Heart right ventricle (tissue), 16 donors: ENCODE measurements at places on chromosomes 13 and 19.

DNA sequence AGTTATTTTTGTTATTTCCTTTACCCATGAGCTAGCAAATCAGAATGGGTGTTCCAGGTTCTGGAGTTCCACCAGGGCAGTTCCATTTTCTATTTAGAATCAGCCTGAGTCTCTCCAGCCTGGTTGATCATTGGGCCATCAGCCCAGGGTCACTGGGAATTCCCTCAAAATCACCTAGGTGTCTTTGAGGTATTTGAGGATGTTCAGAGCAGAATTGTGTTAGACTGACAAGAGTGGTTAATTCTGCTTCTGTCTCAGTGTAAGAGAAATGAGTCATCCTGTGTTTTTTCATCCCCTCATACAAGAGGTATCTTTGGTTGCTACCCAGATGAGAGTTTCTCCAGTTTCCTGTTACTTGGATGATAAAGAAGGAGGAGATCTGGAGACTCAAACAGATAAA, 11.7 kb downstream of the ZNF66 start:
- DNase-seq, result no peak

DNA sequence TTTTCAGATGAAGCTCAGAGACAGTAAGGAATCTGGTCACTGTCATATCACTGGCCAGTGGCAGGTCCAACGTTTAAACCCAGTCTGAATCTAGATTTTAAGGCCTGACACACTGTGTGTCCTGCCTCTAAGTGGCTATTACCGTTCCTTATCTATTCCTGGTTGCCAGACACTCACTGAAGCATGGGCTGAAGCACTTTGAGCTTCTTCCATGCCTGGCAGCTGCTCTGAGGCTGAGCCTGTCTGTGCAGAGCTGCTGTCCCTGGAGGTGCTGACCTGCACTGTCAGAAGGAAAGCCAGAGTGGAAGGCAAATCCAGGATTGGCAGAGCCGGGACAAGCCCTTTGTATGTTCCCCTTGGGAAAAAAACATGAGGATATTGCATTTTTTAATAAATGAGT, 109.2 kb upstream of the SLC7A1 start:
- peak; percentile 25 for DNase-seq

DNA sequence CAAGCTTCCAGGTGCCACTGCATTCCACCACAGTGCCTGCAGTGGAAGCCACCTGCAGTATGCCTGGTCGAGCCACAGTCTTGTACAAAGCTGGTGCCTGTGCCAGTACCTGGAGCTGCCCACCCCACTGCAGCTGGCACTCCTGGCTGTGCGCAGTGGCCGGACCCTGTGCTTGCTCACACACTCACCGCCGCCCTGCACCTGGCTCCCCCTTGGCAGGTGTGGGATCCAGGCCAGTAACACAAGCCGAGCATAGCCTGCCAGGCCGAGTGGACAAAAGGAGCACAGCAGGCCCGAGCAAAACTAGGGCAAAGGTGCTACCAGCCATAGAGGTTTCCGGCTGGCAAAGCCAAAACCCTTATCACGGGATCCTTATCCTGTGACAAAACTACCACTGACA, 18.5 kb downstream of the UGGT2 start:
- DNase-seq, result no peak

DNA sequence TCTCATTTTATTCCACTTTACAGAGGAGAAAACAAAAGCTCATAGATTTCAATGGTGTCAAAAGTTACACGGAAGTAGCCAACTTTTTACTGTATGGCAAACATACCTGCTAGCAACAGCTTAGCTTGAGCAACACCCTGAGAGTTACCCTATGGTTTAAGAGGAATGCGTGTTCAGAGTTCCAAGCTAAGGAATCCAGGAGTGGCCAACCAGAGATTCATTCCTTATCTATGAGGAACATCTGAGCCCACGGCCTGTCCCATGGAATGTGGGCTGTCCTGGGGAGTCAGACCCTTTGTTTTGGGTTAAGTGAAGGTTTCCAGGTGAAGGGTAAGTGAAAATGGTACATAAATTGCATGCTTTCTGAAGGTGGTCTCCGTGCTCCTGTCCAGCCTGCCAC, 67.5 kb downstream of the STARD13 start:
- DNase-seq, result no peak

GRCh38 chr19:21835429-21835809, 563 bp downstream of the ZNF43 start:
- no peak for DNase-seq

GRCh38 chr13:98403076-98403475, 173.8 kb downstream of the STK24 start:
- DNase-seq, result no peak

DNA sequence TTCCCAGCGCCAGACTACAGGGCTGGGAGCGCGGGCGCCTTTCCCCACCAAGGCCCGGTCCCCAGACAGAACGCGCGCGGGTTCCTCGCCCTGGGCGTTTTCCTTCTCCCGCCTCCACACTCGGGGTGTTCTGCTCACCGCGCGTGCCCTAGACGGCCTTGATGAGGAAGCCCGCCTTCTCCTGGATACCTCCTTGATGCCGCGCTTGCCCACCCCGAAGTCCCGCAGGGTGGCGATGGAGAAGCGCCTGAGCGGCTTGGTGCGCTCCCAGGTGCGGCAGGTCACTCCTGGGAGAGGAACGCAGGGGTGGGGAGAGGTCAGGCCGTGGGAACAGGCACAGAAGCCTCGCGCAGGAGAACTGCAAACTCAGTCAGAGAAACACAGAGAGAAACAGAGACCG, 34.8 kb downstream of the CYP2B6 start:
- no peak for DNase-seq

DNA sequence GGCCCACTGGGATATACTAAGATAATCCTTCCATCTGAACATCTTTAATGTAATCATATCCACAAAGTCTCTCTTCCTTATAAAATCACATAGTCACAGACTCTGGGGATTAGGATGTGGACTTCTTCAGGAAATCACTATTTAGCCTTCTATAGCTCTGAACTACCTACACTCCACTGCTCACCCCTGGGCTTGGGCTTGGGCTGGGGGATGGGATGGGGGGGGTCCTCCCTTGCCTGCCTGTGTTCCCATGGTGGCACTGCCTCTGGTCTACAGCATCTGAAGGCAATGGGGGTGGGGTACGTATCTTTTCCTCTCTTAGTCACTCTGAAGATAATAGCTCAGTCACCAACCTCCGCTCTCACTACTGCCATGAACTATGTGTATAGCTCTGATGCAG, 67.8 kb upstream of the SERTM1 start:
- DNase-seq, result no peak

DNA sequence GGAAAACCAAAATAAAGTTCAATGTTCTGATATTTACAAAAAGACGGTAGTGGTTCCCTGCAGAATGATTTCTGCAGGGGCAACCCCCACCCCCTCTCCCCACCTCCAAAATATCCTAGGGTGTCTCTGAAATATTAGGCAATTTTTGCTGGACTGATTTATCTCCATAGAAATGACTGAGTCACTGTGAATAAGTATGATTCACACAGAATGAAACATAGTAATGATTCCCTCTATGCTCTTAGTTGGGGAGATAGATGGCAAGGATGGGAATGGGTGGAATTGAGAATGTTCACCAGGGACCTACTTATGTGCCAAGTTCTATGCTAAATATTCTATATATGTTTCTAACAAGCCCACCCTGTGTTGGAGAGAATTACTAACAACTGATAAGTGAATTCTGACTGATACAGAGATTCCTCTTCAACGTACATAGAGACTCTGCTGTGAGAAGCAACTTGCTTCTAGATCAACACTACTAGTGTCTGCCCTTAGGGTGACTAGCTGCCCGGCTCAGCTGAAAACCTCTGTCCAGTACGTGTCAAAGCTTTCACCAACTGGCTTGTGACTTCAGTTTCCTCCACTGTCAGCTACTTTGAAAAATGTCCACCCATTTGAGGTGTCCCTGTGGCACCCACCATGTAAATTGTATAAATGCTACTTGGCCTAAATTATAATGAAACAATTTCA, 38.4 kb upstream of the RAP2A start:
- DNase-seq, result no peak

DNA sequence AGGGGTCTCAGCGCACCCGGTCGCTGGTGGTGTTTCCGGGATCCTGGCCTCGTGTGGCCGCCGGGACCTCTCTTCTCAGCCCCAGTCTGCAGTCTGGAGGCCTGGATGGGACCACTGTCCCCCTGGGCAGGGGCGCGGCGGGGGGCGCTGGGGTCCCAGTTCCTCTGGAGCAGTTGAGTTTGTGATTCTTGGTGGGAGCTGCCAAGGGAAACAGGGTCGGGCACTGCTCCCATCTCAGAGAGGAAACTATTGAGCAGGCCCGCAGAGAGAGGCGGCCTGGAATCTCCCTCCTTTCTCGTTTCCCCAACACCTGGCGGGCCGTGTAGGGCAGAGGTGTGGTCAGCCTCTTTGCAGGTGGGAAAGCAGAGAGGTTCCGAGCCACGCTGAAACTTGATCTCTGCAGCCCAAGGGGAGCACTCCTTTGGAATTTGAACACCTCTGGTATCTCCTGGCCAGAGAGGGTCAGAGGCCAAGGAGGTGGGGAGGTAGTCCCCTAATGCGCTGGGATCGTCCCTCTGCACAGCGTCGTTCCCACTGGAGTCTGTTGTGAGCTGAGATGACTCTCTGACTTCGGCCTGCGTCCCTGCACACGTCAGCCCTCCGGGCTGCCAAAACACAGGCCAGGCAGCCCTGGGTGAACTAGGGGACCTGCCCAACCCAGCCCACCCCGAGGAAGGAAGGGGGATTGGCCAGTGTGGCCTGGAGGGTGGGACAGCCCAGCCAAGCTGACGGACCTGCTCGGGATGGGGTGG, 741 bp downstream of the PLEKHF1 start:
- DNase-seq, result peak; percentile 76

DNA sequence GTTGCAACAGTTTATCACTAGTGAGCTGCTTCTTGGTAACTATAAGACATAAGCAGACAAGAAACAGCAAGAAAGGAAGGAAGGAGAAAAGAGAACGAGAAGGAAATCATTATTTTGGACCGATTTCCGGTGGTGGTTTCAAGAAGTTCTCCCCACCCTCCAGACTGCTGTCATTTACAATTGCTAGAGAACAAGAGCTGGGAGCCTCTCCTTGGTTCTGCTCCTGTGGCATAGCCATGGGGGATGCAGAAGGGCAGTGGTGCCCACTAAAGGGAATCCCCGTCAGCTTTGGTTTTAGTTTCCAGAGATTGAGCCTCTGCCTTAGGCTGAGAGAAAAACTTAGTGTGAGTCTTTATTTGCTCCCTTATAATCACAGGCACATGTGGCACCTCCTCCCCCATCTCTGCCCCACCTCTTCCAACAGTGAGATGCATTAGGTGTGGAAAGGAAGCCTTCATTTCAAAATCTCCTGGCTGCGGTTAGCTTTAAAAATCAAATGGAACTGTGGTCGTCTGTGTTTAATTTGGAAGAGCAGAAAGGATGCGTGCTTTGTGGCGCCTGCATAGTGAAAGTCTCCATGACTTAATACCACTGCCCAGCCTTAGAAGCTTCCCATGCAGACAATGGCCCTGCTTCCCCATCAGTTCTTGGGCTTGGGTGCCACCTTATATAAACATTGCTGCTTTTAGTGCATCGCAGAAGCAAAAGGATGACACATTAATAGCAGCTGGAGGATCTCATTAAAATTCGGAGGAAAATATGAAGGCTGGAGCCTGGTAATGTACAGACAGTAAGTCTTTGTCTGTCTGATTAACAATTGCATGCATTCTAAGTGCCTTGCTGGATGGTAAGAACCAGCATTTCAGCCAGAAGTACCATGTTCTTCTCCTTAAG, 25.0 kb downstream of the LRCH1 start:
- no peak for DNase-seq

- DNase-seq, result no peak
Observed at GRCh38 chr13:34011552-34012085, 193.7 kb downstream of the RFC3 start.

DNA sequence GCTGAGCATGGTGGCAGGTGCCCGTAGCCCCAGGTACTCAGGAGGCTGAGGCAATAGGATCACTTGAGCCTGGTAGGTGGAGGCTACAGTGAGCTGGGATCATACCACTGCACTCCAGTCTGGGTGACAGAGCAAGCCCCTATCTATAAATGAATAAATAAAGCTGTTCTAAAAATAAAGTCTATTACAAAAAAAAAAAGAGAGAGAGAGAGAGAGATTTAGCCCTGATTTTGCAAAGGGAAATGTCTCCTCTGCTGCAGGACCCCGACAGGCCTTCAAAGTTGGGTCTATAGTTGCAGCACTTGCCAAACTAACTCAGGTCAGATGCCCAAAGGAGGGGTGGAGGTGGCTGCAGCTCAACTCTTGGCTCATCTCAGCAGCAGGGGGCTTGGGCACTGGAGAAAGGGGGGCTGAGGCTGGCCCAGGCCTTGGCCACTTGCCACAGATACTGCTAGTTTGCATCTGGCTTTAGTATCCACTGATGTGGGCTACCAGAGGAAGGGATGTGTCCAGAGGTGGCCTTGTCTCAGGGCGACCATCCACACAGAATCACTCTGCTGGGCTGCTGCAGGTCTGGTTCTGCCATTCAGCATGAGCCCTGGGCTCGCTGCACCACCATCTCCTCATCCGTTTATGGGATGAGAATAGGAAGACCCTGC, 30.8 kb upstream of the AKT2 start:
- no peak for DNase-seq

GRCh38 chr13:107450931-107451330, 764.4 kb downstream of the LIG4 start:
- DNase-seq, result peak; percentile 43

DNA sequence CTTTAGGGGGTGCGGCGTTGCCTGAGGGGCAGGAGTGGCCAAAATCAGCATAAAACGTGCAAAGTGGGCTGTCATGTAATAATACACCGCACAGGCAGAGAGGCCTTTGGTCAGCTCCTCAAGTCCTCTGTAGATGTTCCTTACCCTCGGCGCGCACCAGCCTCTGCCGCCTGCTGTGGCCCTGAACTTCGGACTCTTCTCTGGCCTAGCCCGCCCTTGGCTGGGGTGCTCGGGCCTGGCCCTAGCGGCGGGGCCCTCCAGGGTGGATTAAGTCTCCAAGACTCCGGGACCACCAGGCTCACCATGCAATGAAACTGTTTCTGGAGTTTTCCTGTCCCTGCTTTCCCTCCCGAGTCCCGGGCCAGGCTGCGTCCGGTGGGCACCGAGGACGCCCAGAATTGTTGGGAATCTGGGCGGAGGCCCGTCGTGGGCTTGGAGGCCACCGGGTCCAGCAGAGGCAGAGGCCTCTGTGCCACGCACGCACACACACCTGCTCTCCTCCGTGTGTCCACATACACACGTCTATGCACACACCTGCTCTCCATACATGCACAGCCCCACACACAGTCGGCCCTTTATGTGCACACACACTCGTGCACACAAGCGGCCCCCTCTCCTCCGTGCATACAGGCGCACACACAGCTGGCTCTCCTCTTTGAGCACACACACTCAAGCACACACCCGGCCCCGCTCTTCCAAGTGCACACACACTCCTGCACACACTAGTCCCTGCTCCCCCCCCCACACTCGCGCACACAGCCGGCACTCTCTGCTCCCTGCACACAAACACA, 1.5 kb upstream of the TFDP1 start:
- no peak for DNase-seq

- no peak for DNase-seq
Observed at GRCh38 chr19:55339889-55340783, 460 bp downstream of the KMT5C start.

- DNase-seq, result no peak
Observed at GRCh38 chr13:101552786-101553185, 100.3 kb downstream of the ITGBL1 start.

GRCh38 chr13:20465218-20465879, 60.3 kb downstream of the CRYL1 start:
- DNase-seq, result no peak

- no peak for DNase-seq
Observed at GRCh38 chr19:30160426-30160825, 211.8 kb upstream of the ZNF536 start.

- DNase-seq, result no peak
Observed at GRCh38 chr13:54574791-54575190, 1546.2 kb downstream of the OLFM4 start.
